Activated CD8-positive, alpha-beta memory T cell treated with anti-CD3 and anti-CD28 coated beads for 1 hour (primary cell): ENCODE measurements at places on chromosomes 11 and 22.

DNA sequence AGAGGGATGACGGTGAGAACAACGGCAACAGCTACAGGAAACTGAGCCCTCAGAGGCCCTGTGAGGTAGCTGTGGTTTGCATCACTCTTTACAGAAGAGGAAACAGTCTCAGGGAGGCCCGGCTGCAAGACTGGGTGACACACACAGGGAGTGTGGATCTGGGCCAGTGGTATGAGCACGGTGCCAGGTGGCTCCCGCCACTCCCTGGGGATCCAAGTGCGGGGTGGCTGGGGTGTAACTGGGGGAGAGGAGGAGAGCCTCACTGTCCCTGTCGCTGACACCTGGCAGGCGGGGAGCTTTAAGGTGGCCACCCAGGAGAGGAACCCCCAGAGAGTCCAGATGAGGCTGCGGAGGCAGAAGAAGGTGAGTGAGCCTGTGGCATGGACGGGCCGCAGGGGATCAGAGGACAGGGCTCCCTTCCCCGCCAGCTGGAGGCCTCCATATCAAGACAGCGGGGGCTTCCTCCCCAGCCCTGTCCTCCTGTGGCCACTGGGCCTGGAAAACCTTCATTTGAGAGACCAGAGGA, 5.6 kb downstream of the RGL4 start:
- peak; percentile 62 for DNase-seq

DNA sequence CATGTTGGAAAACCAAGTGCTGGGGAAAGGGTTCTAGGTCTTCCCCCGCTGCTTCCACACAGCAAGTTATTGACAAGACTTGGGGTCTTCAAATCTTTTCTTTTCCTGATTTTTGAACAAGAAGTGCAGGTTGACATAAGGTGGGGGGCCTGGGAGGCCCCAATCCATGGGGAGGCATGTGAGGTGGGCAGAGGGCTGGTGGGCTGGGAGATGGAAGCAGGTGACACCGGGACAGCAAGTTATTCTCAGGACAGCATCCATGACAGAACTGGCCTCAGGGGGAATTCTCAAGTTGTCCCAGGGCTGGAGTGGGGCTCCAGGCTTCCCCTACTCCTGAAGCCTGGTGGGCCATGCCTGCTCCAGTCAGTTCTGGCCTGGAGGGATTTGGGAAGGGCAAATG, 5.5 kb downstream of the FGF19 start:
- no peak for DNase-seq

DNA sequence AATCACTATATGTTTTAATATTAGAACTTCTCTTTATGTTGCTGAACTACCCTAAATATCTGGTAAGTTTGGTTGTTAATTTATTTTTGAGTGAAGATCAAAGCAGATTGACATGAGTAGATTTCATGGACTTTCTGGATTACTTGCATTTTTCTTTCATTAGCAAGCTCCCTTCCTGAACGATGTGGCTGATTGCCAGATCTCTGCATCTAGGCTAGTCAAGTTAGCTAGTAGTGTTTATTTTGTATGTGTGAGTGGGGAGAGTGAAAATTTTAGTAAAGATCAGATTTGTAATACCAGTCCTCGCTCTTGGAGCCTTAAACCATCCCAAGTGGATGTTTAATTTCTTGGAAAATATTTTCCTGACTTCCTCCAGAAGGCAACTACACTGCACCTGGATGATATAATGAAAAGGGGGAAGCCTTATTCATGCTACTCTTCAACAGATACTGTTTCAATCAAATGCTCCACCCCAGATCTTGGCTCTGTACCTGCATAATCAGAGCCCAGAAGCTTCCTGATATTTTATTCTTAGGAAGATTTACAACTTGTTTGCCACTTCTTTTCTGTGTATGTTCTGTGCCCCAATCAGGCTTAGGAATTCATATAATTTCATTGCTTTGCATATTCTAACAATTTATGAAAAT, 143.2 kb upstream of the GRIA4 start:
- DNase-seq = no peak

GRCh38 chr22:39536711-39537110, 4.2 kb upstream of the RPS19BP1 start:
- no peak for DNase-seq

GRCh38 chr11:88188251-88188931, 13.1 kb upstream of the RAB38 start:
- DNase-seq = no peak

- DNase-seq = no peak
These were observed 47.0 kb upstream of the GNAZ start for GRCh38 chr22:23023294-23023693.

GRCh38 chr11:12991426-12991825, 17.7 kb upstream of the RASSF10 start:
- no peak for DNase-seq

GRCh38 chr11:107928767-107929507, 689 bp downstream of the RAB39A start:
- DNase-seq = no peak

DNA sequence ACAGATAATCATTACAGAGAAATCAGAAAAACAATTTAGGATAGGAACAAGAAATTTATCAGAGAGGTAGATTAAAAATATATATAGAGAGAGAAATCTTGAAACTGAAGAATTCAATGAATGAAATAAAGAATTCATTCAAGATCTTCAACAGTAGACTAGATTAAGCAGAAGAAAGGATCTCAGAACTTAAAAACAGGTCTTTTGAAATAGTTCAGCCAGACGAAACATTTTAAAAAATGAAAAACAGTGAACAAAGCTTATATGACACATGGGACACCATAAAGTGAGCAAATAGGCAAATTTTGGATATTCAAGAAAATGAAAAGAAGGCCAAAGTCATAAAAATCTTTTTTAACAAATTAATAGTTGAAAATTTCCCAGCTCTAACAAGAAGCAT, 138.8 kb downstream of the CASP12 start:
- DNase-seq = no peak

DNA sequence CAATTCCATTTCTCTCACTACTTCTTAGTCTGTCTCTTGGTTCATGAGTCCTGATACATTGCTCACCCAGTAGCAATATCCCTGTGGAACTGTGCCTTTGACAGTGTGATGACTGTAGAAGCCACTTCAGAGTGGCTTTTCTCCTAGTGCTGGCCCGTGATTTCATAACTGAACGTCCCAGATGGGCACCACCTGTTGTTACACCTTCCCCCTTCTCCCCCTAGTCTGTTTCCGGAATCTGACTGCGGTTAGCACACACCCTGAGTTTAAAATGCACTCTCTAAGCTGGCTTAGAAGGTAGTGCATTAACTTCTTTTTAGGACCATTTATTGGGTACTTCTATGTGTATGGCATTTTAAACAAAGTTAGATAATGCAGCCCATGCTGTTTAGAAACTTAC, 83.0 kb downstream of the ALX4 start:
- no peak for DNase-seq

GRCh38 chr11:32094923-32095322, 4.0 kb downstream of the RCN1 start:
- no peak for DNase-seq

DNA sequence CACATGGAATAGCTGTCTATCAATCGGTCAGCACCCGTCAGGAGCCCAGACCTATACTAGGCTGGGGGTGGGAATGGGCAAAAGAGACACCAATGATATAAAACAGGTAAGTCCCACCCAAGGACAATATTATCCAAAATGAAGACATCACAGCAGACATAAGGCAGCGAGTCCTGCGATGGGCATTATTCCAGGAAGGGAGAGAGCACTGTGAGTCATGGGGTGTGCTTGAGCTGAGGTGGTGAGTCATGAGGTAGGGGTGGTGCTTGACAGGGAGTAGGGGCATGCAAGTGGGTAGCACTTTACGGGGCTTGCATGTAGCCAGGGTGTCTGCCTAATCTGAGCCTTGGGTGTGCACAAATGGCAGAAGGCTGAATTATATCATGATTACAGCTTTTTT, 605.0 kb upstream of the CADM1 start:
- no peak for DNase-seq

GRCh38 chr11:121870206-121871045, 245.6 kb downstream of the BLID start:
- no peak for DNase-seq

GRCh38 chr11:72618803-72619202, 55.4 kb downstream of the PDE2A start:
- no peak for DNase-seq

DNA sequence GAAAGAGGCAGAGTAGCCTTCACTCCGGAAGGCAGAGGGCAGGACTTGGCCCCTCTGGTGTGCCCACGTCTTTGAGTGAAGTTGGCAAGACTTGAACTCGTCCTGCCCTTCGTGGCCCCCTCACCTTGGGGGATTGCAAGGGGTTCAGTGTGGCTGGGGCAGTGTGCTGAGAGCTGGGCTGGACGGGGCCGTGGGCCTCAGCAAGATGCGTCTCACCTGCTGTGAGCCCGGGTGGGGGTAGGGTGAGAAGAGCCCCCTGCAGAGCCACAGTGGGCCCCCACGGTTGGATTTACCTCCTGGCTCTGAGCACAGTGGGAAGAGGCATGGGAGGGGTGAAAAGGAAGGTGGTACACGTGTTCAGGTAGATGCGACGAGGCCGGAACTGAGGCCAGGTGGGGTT, 81.4 kb upstream of the ATXN10 start:
- no peak for DNase-seq

DNA sequence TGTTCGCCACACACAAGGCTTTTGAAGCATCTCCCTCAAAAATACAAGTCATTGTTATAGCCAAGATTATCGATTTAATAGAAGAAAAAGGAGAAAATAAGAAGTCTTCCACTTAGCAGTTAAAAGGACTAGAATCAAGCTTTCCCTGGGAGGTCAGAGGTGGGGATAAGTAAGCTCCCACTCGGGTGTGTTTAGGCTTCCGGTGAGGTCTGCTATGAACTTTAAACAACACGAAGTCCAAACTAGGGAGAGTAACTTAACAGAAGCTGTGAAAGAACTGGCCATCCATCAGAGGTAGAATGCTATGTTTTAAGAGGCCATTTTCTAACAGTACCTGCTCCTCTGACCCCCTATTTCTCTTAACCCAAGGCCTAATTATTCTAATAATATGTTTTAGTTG, 91.4 kb upstream of the APOA1 start:
- DNase-seq = no peak

- no peak for DNase-seq
These were observed 93.2 kb downstream of the EXT2 start for GRCh38 chr11:44188643-44189042.

GRCh38 chr11:6052374-6052773, 21.8 kb upstream of the OR56A1 start:
- no peak for DNase-seq

GRCh38 chr11:111429066-111429506, 50.0 kb upstream of the POU2AF1 start:
- DNase-seq = no peak

DNA sequence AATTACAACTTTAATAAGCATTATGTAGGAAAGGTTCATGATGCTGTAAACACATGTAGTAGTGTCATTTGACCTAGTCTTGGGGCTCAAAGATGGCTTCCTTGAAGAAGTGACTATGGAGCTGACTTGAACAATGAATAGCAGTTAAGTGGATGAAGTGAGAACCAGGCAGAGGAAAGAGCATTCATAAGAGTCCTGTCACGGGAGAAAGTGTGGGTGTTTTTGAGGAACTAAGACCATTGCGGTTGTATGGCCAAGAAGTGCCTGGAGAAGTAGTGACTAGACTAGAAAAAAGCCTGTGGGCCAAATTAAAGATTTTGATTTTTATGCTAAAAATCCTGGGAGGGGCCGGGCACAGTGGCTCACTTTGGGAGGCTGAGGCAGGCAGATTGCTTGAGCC, 7.2 kb upstream of the IL18BP start:
- no peak for DNase-seq

- no peak for DNase-seq
These were observed 7.5 kb downstream of the VPS51 start for GRCh38 chr11:65103476-65103875.

DNA sequence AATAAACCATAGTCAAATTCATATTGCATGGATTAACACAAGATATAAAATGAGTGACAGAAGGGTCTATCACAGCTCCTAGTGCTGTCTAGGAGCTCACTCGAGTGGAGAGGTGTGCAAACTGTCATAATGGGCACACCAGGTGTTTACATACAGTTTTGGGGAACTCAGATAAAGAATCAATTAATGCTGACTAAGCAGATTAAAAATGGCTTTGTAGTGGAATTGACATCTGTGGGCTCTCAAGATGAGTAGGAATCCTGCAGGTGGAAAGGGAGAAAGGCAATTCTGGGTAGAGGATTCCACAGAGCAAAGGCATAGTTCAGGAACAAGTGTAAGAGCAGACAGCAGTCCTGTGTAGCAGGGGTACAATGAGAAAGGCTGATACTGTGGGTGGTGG, 496.2 kb upstream of the CCDC90B start:
- DNase-seq = no peak

DNA sequence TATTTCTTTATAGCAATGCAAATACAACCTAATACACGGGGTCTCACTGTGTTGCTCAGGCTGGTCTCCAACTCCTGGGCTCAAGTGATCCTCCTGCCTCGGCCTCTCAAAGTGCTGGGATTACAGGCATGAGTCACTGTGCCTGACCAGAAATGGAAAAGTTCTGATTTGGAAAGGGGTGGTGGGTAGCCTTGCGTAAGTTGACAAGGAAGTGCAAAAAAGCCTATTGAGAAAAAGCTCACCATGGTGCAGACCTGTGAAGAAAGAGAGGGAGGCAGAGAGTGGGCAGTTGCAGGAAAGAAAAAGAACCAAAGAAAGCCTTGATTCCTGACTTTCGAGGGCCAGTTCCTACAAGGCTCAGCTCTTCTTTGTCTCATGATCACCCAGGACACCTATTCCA, 27.1 kb downstream of the AGBL2 start:
- no peak for DNase-seq

DNA sequence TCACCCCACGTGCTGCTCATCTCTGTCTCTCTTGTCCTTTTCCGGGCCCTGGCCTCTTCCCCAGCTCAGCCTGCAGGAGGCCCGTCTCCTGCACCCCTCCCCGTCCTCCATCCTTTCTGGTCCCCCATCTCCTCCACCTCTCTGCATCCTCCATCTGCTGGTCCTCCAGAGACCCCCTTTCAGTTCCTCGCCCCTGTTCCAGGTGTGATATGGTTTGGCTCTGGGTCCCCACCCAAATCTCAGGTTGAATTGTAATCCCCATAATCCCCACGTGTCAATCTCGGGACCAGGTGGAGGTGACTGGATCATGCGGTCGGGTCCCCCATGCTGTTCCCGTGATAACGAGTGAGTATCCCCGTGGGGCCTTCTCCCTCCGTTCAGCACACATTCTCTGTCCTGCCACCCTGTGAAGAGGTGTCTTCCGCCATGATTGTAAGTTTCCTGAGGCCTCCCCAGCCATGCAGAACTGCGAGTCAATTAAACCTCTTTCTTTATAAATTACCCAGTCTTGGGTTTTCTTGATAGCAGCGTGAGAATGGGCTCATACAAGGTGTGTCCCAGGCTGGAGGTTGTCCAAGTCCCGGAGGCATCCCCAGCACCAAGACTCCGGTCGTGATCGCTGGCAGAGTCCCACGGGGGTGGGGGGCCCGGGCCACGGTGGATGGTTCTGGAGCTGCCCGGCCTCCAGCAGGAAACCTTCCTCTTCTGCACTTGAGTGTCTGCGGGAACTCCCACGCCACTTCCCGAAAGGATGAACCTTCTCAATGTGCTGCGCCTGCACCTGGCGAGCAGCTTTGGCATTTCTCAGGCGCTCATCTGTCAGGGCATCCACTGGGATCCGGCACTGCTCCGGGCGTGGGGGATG, 29.0 kb upstream of the TOLLIP start:
- no peak for DNase-seq
